NCI-H1417 treated with DMSO at 0.1 percent for 48 hours (cell line): ENCODE measurements at places on chromosomes 7 and 10.

GRCh38 chr10:79331709-79332108 is 15.6 kb upstream of the PPIF start:
- no peak for DNase-seq

GRCh38 chr10:26197248-26197647 is 19.3 kb upstream of the GAD2 start:
- DNase-seq: no peak

- DNase-seq: no peak
Measured at GRCh38 chr7:101516851-101517250, 112.2 kb downstream of the MYL10 start.

GRCh38 chr7:158311791-158312190 is 275.8 kb downstream of the PTPRN2 start:
- DNase-seq: no peak

- DNase-seq: no peak
Measured at GRCh38 chr10:43079856-43080255, 3.0 kb downstream of the RET start.

DNA sequence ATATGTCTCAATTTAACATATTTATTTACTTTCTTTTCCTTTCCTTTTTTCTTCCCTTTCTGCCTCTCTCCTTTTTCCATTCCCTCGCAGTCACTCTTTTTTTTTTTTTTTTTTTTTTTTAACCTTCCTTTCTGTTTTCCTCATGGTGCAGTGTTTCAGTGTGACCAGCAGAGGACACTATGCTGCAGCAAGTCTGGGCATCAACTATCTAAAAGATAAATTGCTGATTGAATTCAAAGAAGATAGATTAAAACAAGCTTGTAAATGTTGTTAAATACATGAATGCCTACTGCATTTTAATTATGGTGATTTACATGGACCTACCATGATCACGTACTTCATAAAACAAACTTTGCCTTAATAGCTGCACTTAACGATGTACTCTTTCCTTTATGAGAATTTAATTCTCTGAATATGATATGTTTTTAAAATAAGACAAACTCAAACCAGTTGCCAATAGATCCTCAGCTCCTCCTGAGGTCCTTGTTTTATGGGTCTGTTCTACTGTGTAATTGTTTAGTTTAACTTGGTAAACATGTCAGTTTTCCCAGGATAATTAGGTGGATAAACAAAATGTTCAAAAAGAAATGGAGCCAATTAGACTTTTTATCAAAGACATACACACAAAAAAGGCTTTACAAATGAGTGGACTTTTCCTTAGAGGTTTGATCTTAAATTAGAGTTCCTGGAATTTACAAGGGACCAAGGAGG is 101.0 kb upstream of the AGR3 start:
- DNase-seq: no peak

DNA sequence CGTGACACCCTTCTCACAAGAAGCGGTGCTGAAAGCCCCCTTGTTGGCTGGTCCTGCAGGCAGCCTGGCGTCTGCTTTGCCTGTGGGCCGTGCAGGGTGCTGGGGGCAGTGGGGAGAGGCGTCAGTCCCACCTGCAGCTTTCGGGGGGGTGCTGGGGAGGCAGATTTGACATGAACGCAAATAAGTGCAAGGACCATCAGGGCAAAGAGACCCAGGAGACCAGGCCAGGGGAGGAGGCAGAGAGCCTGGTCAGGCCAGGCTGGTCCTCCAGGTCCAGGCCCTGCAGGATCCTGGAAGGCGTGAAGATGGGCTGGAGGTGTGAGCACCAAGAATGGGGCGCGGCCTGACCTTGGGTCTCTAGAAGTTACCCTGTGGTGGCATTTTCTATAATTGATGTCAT is 81.6 kb downstream of the MGMT start:
- DNase-seq: no peak

- DNase-seq: no peak
Measured at GRCh38 chr7:100166970-100167911, 1.2 kb downstream of the GAL3ST4 start.

- no peak for DNase-seq
Measured at GRCh38 chr7:134462337-134462925, 3.5 kb upstream of the AKR1B1 start.

DNA sequence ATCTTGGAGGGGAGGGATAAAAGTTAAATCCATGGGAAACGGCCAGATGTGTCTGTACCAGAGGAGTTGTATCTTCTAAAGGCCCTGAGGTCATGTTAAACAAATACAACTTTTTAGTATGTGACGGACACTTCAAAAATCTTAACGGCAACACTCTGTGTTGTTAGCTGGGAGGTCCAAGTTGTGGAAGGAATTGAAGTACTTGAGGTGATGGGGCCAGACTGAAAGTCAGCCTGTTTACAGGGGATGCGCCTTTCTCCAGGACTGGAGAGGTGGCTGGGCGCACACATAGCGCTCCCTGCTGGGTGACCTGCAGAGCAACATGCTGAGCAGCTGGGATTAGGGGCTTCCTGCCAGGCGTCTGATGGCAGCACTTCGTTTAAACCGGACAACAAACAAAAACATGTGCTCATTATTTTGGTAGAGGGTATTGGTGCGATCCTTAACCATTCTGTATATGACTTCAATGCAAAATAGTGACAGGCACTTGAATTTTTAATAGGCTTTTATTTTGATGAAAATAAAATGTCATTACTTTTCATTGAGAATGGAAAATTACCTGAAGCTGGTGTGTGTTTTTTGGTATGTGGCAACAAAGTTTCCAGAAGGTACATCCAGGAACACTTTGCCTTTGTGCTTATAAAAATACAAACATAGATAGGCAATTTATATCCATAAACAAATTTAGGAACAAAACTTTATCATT is 198.2 kb downstream of the MLLT10 start:
- DNase-seq: no peak

DNA sequence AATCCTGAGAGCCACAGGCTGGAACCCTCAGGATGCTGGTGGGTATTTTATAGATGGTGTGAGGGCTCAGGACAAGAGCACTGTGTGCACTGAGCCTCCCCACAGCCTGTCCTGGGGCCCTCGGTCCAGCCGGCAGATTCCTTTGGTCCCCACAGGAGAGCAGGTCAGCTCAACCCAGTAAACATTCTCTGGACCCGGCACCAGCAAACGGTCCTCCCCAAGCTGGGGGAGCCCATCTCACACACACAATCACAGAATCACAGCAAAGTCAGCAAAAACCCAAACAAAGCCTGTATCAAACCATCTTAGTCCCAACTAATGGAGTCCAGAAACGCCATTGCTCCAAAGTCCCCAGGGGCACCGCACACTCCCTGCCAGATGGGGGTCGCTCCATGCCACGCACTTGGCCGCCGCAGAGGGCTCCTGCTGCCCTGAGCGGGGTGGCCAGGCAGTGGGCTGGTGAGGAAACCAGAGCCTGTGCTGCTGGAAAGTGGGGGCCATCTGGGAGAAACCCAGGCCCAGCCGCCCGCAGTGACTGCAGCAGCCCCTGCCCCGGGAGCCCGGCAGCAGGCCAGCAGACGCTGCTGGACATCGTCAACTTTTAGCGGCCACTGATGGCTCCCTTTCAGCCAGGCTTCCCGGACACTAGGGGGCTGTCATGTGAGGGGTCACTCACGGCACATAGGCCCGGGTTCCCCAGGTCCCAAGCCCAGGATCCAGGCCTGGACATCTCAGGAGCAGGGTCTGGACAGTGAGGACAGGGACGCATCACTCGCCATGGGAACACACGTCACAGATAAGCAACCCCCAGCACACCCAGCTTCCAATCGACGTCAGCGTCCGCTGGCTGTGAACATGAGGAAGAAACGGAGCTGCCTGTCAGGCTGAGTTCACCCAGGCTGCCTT is 52.6 kb downstream of the DPYSL4 start:
- no peak for DNase-seq
